ENCODE measurements at places on chromosomes 16 and 17.
A peak's percentile ranks its signal among the peaks of the same experiment; 100 is the strongest.

DNA sequence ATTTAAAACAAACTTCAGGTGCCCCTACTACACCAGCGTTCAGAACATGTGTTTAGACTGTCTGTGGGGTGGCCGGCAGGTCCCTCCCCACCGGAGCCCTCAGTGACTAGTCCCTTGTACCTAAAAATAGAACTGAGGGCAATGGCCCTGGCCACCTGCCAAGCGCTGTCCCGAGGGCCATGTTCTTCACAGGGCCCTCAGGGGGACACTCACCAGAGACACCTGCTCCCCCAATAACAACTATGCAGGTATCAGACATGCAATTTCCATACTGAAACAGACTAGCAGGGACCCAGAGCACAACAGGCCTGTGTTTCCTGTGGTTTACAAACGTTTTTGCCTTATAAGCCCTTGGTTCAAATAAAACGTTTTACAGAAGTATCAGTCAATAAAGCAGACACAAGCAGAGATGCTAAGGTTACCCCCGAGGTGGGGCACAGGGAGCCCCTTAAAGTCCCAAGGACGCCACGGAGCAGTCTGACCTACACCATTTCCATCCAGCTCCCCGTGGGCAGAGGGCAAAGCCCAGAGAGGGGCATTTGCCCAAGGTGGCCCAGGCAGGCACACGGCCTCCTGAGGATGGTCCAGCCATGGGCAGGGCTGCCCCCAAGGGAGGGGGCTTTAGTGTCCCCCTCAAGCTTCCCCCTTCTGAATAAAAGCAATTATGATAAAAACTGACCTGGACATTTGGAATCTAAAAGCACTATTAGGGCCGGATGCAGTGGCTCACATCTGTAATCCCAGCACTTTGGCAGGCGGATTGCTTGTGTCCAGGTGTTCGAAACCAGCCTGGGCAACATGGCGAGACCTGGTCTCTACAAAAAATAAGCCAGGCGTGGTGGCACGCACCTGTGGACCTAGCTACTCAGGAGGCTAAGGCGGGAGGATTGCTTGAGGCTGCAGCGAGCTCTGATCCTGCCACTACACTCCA is 896 bp upstream of the MYLK3 start:
- DNase-seq: no peak

DNA sequence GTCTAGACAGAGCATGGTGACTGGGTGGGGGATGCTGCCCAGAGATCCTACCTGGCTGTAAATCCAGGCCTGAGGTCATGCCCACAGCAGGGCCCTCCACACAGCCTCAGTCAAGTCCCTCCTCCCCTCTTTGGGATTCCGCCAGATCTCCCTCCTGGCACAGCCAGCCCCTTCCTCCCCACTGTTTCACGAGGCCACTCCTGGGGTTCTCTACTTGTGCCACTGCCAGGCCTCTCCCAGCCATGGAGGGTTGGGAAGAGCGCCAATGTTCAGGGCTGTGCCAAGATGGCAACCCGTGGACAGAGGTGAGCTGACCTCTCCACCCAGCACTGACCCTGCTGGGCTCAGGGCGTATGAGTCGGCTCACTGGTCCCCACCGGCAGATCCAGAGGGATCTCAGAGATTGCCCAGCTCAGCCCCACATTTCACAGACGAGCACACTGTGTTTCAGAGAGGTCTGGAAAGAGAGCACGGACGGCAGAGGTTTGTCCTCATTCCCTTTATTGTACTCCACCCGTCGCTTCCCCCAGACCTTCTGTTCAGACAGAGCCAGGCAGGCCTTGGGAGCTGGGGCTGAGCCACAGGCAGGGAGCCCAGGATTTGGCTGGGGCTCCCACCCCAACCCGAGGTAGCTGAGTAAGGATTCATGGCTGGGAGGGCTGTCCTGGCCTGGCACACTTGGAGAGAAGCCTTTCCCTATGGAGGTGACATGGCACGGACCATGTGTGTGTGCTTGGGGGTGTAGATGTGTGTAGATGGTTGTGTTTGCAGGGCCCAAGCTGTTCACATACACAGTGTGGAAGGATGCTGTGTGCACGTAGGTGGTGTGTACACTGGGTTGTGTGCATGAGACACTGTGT is 3.5 kb upstream of the CAMKK1 start:
- DNase-seq: no peak

- no peak for DNase-seq
These were observed 630 bp downstream of the GRB2 start for GRCh38 chr17:75404731-75405364.

DNA sequence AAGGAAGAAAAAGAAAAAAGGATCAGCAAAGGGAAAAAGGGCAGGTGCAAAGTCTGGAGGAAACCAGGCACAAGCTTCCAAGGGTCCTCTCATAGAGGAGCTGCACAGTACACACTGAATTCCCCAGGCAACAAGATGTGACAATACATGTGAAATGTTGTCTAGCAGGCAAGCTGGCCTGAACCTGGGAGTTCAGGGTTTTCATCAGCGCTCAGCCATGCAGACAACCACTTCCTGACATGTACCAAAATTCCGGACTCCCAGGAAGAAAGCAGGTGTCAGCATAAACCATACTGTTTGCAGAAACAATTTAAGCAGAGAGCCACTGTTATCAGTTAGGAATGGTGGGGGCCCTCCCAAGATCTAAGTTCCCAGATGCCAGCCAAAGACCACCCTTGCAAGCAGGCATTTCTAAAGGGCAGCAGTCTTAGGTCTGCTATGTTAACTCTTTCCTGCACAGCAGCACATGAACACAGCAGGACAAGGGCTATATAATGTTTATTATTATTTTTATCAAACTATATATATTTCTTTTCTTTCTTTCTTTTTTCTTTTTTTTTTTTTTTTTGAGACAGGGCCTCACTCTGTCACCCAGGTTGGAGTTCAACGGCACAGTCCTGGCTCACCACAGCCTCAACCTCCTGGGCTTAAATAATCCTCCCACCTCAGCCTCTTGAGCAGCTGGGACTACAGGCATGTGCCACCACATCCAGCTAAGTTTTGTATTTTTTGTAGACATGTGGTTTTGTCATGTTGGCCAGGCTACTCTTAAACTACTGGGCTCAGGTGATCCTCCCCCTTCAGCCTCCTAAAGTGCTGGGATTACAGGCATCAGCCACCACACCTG is 10.1 kb downstream of the TK2 start:
- DNase-seq: no peak

- DNase-seq: no peak
These were observed 542 bp downstream of the CBX4 start for GRCh38 chr17:79838522-79839274.

DNA sequence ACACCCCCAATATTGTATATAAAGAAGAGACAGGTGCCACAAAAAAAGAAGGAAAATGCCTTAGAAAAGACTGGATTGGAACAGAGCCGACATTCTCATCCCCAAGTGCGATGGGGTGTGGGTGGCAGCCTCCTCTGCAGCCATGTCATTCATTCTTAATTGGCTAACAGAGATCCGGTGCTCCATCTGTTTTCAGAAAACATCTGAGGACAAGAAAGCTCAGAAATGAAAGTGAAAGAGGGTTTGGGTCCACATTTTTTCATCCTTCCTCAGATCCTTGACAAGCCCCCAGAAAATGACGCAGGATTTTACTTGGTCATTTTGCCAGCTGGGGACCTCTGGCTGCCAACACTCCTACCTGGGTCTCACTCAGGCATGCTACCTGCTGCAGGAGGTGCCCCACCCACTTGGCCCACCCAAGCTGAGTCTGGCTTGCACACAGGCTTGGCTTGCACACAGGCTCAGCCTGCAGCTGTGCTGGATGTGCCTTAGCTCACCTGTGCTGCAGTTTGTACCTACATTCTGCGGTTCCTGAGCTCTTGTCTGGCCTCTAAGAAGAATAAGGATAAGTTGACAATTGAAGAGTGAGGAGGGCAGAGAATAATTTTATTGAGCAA is 21.9 kb downstream of the KIF2B start:
- no peak for DNase-seq

- peak; percentile 81 for DNase-seq
These were observed 67.3 kb upstream of the PLCG2 start for GRCh38 chr16:81711657-81712319.

DNA sequence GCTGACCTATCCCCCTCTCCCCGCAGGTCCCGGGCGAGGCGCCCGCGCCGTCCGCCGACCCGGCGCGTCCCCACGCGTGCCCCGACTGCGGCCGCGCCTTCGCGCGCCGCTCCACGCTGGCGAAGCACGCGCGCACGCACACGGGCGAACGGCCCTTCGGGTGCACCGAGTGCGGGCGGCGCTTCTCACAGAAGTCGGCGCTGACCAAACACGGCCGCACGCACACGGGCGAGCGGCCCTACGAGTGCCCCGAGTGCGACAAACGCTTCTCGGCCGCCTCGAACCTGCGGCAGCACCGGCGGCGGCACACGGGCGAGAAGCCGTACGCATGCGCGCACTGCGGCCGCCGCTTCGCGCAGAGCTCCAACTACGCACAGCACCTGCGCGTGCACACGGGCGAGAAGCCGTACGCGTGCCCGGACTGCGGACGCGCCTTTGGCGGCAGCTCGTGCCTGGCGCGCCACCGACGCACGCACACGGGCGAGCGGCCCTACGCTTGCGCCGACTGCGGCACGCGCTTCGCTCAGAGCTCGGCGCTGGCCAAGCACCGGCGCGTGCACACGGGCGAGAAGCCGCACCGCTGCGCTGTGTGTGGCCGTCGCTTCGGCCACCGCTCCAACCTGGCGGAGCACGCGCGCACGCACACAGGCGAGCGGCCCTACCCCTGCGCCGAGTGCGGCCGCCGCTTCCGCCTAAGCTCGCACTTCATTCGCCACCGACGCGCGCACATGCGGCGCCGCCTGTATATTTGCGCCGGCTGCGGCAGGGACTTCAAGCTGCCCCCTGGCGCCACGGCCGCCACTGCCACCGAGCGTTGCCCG is 10.3 kb downstream of the ZNF771 start:
- no peak for DNase-seq

Measured in HS-27A (cell line).